A549 treated with Hydrocortisone at 1 μM for 4 hours (cell line): ENCODE measurements at places on chromosomes 11 and 22. TPM values are rescaled to one million over a fixed set of nuclear protein-coding genes. Genes with fewer than 3 reads are reported as not detected.

MAP6 gene
- total RNA-seq: 1.1 to 2.1 TPM (median 2.1 TPM) in 5 replicates

SLC17A6 gene
- not detected in 5 replicates for total RNA-seq

RAB39A gene
- 0.18 to 0.61 TPM (median 0.43 TPM) in 5 replicates for total RNA-seq

NEFH gene
- 0.09 to 0.16 TPM (median 0.09 TPM) in 5 replicates for total RNA-seq

ALG8 gene
- 57.2 to 63.8 TPM (median 61.9 TPM) in 5 replicates for total RNA-seq

GSTT2B gene
- 0.22 to 0.36 TPM (median 0.33 TPM) in 5 replicates for total RNA-seq

PATE4 gene
- not detected in 5 replicates for total RNA-seq

MYBPC3 gene
- 0.06 to 0.07 TPM (median 0.06 TPM) in 4 of 5 replicates, not detected in the other for total RNA-seq

OR5B21 gene
- total RNA-seq: not detected in 5 replicates

MS4A14 gene
- not detected in 5 replicates for total RNA-seq

ARHGAP8 gene
- total RNA-seq: 1.1 to 3.0 TPM (median 2.1 TPM) in 5 replicates

IGSF22 gene
- total RNA-seq: 0.02 TPM in 1 of 5 replicates, not detected in the others

TRIM29 gene
- 24.4 to 26.6 TPM (median 25.6 TPM) in 5 replicates for total RNA-seq

HORMAD2 gene
- total RNA-seq: not detected in 5 replicates

MYO7A gene
- total RNA-seq: 1.2 to 1.4 TPM (median 1.3 TPM) in 5 replicates

F2 gene
- 1.7 to 3.3 TPM (median 2.3 TPM) in 5 replicates for total RNA-seq

TRPM5 gene
- total RNA-seq: not detected in 5 replicates

MOV10L1 gene
- 0.03 TPM in 1 of 5 replicates, not detected in the others for total RNA-seq

GRIA4 gene
- total RNA-seq: not detected in 5 replicates

OR51B5 gene
- not detected in 5 replicates for total RNA-seq

DCHS1 gene
- total RNA-seq: 0.09 to 0.10 TPM (median 0.09 TPM) in 5 replicates

C22orf23 gene
- total RNA-seq: 0.21 to 0.37 TPM (median 0.28 TPM) in 5 replicates

ARHGAP20 gene
- total RNA-seq: 0.02 to 0.05 TPM (median 0.03 TPM) in 4 of 5 replicates, not detected in the other

MS4A7 gene
- total RNA-seq: not detected in 5 replicates

PRR33 gene
- not detected in 5 replicates for total RNA-seq

MPZL3 gene
- 0.26 to 0.48 TPM (median 0.36 TPM) in 5 replicates for total RNA-seq

KRTAP5-7 gene
- not detected in 5 replicates for total RNA-seq

MGAT3 gene
- 0.55 to 0.91 TPM (median 0.75 TPM) in 5 replicates for total RNA-seq

UBE2L3 gene
- total RNA-seq: 60.4 to 68.6 TPM (median 64.9 TPM) in 5 replicates

GLB1L2 gene
- total RNA-seq: 1.9 to 2.2 TPM (median 2.0 TPM) in 5 replicates

GAL gene
- 8.8 to 25.2 TPM (median 19.3 TPM) in 5 replicates for total RNA-seq

MADD gene
- 19.1 to 24.2 TPM (median 19.5 TPM) in 5 replicates for total RNA-seq

VSIG2 gene
- total RNA-seq: not detected in 5 replicates

MYRF gene
- total RNA-seq: 15.3 to 19.7 TPM (median 18.3 TPM) in 5 replicates

DBX1 gene
- total RNA-seq: not detected in 5 replicates

POLDIP3 gene
- total RNA-seq: 38.0 to 42.2 TPM (median 40.7 TPM) in 5 replicates

MUC6 gene
- not detected in 5 replicates for total RNA-seq

GSTT2 gene
- 0.13 to 0.15 TPM in 2 of 5 replicates, not detected in the others for total RNA-seq

CCDC157 gene
- 2.1 to 3.3 TPM (median 2.8 TPM) in 5 replicates for total RNA-seq

SMIM35 gene
- not detected in 5 replicates for total RNA-seq

POU2AF2 gene
- not detected in 5 replicates for total RNA-seq

PHF21B gene
- total RNA-seq: 0.66 to 1.2 TPM (median 0.93 TPM) in 5 replicates

ALKBH8 gene
- total RNA-seq: 5.4 to 10.1 TPM (median 6.5 TPM) in 5 replicates

DGAT2 gene
- total RNA-seq: 1.2 to 2.1 TPM (median 1.6 TPM) in 5 replicates

MYO18B gene
- 0.05 to 0.08 TPM (median 0.06 TPM) in 5 replicates for total RNA-seq

FGF4 gene
- not detected in 5 replicates for total RNA-seq

PRDM10 gene
- 1.3 to 1.8 TPM (median 1.5 TPM) in 5 replicates for total RNA-seq

CRYBB3 gene
- not detected in 5 replicates for total RNA-seq
